ENCODE measurements at places on chromosomes 3 and 15.

- DNase-seq: no peak
Observed at GRCh38 chr3:168497741-168498140, 402.0 kb upstream of the GOLIM4 start.

DNA sequence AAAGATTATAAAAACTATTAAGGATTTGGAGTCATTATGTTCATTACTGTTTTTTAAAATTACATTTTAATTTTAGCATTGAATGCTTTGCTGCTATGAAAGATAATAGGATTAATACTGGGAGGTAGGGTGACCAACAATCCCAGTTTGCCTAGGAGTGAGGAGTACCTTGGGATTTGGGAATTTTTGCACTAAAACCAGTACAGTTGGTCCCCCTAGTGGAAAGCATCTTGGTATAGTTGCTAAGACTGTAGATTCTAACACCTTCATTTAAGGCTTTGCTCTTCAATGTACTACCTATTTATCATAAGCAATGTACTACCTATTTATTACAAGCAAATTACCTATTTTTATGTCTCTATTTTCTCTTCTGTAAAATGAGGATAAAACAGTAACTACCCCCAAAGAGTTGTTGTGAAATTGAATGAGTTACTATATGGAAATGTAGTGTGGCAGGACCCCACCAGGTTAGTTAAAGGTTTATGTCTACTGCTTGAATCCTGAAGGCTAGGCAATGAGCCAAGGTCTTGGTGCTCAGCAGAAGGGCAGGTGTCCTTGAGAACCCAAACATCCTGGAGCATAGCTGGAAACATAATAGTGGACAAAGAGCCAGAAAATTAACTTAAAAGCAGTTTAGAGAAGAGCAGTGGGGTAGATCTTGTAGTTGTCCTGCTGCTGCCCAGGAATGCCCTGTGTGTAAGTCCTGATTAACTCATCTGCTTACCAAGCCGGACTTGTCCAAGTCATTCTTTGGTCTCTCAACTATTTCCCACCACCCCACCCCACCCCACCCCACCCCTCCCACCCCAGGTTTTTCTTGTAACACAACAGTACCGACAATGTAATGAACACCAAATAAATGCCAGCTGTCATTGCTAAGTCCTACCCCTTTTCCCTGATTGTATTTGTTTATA is 49.2 kb upstream of the NMD3 start:
- DNase-seq: no peak

DNA sequence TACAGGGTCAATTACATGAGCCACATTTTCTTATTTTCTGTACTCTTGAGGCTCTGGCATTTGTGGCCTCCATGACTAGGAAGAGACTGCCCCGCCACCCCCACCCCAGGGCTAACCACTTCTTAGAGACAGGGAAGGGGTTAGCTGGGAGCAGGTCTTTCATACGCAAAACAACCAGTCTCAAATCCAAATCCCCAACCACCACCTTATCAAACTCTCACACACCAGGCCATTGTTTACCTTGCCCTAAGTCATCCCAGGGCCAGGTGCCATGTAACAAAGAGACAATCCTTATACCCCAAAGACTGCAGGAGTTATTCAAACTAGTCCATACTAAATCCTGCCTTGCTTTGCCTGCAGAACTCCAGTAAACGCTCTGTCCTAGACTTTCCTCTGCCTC is 77.8 kb downstream of the B3GNT5 start:
- no peak for DNase-seq

DNA sequence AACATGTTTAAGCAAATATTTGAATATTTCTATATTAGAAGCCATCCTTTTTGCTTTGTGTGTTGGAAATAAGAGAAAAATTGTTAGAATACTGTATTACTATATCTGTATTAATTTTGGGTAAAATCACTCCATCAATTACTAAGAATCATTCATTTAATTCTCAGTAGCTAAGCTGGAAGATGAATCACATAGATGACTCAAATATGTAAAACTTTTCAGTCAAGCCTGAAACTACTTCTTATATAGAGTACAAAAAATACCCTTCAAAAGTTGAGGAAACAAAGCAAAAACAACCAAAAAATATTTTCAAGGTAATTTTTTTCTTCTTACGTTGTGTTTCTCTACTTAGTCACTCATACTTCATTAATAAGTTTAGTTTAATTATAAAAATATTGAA is 205.7 kb upstream of the ROBO1 start:
- DNase-seq: no peak

DNA sequence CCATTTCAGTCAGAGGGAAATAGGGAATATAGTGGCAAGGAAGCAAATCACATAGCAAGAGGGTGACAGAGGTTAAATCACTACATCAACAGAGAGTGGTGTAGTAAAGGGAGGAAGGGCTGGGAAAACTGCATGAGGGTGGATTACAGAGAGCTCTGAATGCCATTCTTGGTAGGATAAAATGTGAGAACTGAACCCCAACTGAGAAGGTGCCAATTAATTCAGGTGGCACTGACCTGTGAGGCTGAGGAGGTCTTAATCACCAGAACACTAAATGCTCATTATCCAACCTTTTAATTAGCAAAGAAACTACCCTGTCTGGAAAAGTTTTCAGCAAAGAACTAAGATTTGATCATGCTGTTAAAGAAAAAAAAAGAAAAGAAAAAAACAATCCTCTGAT is 202.7 kb downstream of the LRRN1 start:
- no peak for DNase-seq

DNA sequence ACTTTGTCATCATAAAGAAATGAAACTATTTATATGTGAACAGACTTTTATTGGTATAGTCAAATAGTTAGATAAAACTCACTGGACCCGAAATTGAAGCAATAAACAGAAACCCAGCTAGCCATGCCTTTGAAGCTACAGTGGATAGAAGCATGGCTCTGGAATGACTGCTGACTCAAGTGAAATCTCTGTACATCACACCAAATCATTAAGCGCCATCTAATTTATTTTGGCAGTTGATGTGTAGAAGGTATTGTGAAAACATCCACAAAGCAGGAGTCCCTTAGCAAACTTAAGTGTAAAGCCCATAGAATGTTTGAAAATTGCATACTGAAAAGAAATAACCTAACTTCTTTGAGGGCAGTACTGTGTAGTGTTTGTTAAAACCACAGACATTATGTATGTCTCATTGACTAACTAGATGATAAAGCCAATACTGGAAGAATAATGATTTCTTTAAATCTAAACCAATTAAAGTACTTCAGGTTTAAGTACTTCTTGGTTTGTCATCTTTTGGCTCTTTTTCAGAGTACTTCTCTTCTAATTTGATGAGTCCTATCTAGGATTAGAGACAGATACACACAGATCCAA is 42.8 kb upstream of the FBXL22 start:
- DNase-seq: no peak
